ENCODE measurements at places on chromosomes 1 and 21.

DNA sequence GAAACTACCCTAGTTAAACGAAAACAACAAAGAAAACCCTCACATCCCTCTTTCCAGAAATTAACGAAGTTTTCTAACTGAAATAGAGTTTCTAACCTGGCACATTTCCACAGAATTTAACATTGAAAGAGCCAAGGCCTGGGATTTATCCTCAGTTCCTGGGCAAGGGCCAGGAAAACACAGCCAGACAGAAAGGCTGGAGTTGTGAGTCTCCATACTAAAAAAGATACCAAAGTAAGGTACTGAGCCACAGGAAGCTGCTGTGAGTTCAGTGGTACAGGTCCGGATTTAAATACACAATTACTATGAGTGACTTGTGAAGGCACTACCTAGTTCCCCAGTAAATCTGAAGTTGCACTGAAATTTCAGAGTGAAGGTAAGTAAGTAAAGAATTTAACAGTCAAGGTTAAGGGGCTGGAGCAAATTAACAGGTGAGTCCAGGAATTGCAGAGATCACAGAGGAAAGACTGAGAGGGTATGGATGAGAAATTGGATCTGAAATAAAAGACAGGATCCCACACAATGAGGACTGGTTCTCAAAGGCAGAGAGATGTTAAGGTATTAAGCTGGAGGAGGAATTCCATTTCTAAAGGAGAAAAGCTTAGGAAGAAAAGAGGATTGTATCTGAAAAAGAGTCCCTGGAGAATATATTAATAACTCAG is 905 bp downstream of the LIX1L start:
- peak; percentile 40 for DNase-seq

GRCh38 chr21:14814282-14814681 is 250.5 kb downstream of the NRIP1 start:
- DNase-seq, result no peak

GRCh38 chr1:7087888-7088287 is 302.6 kb downstream of the CAMTA1 start:
- no peak for DNase-seq

DNA sequence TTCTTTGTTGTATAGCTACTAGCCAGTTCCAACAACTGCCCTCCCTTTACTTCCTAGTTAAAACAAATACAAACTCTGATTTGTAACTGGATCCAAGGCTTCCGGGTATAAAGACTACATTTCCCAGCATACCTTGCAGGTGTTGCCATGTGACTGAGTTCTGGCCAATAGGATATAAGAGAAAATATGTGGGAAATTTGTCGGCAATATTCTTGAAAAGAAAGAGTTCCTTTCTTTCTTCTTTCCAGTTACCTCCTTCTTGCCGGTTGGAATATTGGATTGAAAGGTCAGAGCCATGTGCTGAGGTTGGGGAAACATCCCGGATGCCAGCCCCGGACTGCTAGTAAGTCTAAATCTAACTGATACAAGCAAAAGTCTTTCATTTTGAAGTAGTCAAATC is 23.0 kb upstream of the ZBTB40 start:
- DNase-seq, result peak; percentile 66

GRCh38 chr1:39170731-39171667 is 33.5 kb upstream of the MACF1 start:
- no peak for DNase-seq

DNA sequence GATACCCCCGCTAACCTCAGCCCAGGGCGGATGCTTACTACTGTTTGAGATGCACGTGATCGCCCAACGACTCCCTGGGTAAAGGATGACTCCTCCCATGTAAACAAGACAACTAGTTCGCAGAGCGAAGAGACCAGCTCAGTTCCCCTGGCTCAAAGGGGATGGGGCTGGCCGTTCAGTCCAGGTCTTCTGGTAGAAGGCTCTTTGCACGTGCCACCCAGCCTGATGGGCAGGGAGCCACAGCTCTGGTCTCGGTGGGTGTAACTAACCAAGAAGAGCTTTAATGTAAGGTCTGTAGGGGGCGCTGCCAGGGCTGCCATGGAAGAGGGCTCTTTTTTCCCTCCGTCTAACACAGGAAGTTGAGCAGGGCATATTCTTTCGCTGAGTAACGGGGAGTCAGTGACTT is 49.4 kb upstream of the PARP1 start:
- DNase-seq, result no peak

DNA sequence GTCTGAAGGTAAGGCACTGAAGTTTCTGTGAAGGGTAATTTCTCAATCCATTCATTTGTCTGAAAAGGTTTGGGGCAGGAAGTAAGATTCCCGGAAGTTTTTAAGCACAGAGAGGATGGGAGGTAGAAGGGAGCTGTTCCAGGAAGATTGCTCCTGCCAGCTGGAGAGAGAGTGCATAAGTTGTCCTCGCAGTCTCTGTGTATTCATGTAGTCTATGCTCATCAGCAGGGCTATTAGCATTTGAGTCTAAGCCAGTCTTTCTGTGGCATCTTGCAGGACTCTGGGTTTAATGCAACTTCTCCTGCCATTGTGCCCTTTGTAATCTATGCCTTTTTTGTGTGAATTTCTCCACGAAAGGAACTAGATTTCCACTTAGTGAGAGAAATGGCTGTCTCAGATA is 140.8 kb upstream of the FGGY start:
- no peak for DNase-seq

GRCh38 chr21:42523211-42523610 is 9.6 kb downstream of the SLC37A1 start:
- no peak for DNase-seq

DNA sequence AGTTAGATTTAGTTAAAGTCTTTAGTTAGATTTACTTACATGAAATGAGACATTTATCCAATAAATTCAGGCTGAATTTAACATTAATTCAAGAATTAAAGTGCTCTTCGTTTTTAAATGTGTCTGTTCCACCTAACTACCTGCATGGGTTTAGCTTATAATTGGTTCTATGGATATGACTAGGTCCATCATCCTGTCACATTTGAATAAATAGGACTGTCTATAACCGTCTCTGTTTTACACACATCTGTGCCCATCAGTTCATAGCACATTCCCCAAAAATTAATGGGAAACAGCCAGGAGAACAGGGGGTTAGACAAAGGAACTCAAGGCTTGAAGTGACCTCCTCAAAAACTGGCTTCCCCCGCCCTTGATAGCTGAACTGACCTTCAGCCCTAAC is 219.6 kb downstream of the MRPL39 start:
- no peak for DNase-seq

GRCh38 chr1:209900734-209901133 is 37.3 kb upstream of the SYT14 start:
- peak; percentile 86 for DNase-seq

DNA sequence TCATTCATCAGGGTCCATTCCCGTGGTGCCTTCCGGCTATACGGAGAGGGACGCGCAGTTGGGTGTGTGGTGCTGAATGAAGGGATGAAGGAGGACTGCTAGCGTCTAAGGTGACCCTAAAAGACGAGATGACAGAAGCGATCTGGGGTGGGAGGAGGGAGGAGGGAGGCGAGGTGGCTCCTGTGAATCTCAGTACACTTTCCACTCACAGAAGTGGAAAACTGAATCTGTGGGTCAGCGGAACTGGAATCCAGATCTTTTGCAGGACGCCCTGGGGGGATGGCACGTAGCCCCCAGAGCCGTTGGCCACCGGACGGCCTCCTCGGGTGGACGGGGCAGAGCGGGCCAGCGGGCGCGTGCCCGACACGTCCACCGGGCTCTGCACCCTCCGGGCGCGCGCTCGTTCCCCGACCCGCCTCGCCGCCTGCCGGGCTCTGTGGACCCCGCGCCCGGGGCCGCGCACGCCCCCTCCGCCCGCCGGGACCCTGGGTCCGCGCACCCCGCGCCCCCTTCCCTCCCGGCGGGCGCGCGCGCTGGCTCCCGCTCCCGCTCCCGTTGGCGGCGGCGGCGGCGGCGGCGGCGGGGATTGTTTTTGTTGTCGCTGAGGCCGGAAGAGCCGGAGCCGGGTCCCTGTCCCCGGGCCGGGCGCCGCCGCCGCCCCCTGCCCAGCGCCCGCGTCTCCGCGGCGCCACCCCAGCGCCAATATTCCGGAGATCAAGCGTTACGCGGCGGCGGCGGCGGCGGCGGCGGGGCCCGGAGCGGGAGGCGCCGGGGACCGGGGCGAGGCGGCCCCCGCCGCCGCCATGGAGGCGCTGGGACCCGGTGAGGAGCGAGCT is at the start of gene AGO4:
Gene AGO4 (plus strand): TSS at position 403 of the 836 bp plus-strand sequence. CDS start 401 bp downstream, at position 804.
- peak; percentile 25 for DNase-seq

- no peak for DNase-seq
These were observed 33.5 kb downstream of the EPHA2 start for GRCh38 chr1:16122350-16122881.

DNA sequence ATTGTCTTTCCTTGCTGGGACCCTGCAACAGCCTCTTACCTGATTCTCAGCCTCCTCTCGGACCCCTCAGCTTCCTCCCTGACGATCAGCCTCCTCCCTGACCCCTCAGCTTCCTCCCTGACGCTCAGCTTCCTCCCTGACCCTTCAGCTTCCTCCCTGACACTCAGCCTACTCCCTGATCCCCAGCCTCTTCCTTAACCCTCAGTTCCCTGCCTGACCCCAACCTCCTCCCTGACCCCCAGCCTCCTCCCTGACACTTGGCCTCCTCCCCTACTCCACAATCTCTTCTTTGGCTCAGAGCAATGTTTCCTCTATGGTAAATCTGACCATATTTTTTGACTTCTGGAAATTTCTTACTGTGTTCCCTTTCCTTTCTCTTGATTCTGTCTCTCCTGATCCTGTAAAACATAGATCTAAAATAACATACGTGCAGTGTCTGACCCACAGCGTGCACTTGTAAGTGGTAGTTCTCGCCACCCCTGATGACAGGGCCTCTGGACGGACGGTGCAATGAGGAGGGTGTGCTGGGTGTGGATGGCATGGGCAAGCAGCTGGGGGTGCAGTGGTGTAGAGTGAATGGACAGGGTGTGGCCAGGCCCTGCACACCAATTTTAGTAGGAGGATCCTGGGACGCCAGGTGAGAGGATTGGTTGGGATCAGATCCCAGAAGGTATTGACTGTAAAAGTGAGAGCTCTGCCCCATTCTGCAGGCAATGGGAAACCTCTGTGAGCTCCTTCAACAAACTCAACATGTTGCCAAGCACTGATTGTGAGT is 264.1 kb downstream of the FOXD2 start:
- DNase-seq, result no peak

DNA sequence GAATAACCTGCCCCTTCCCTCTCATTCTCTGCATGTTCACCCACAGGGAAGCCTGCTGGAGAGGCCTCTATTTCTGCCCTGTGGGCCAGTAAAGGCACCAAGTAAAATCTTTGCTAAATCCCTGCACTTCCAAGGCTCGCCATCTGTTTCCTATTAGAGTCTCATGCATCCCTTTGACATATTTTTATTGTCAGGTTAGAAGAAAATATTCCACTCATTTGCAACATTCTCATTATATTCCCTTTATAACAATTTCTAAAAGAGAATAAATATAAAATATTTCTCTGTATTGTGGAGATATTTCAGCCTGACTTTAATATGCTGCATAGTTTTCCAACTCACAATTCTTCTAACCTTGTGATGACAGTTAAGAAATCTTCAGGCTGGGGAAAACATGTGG is 340.4 kb upstream of the VAMP3 start:
- no peak for DNase-seq

DNA sequence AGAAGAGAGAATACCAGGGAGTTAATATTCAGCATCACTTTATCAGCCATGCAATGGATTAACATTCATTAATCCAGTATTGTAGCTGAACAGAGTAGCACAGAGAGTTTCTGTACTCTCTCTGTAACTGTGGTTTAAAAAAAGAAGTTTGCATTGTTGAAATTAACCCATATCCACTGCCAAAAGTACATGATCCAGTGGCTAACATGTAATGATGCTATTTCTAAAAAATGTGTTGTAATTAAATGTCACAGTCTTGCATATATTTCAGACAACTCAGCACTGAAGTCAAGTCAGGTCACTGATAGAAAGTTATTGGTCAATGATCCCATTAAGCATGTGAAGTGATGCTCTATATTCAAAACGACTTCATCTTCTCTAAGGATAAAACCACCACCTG is 141.3 kb downstream of the NRIP1 start:
- peak; percentile 59 for DNase-seq

- peak; percentile 37 for DNase-seq
These were observed 1.5 kb upstream of the RASSF5 start for GRCh38 chr1:206505702-206506355.

GRCh38 chr1:207565546-207566468 is 69.8 kb downstream of the CR1 start:
- peak; percentile 5 for DNase-seq

DNA sequence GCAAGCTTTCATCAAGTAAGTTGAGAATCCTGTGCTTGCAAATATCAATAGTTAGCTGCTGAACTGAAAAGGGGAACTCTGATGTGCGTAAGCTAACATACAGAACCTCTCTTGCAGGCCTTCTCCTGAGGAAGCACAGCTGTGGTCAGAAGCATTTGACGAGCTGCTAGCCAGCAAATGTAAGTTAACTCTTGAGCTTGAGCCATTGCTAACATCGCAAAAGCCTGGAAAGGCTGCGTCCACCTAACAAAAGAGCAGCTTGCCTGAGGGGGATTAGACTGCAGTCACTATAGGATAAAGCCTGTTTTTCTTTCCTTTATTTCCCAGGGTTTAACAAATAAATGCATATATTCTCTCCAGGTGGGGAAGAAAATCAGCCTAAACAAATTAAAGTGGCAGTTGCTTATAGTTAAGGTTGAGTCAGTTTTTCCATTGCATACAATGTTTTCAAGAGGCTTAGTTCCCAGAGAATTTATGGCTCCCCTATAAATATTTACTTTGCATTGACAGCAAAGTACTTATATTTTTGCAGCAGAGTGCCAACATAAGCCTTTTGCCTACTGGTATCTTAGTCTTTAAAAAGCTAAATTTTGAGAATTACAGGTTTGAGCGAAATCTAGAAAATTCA is 1.5 kb downstream of the RGS2 start:
- DNase-seq, result peak; percentile 54

DNA sequence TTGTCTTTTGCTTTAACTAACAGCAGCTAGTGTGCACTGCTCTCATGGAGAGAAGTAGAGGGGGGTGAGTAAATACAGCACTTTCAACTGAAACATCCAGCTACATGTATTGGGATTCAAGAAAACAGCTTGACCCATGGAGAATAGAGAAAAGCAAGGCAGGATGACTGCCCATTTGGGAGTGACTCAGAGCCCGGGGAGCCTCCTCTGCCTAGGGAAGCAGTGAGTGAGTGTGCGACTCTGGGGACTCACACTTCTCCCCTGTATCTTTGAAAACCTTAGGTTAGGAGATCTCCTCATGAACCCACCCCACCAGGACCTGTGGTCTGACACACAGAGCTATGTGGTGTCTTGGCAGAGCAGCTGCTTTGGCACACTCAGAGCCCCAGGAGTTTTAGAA is 82.0 kb upstream of the PTGFR start:
- DNase-seq, result no peak
